Substantia nigra (tissue), 51 donors: ENCODE measurements at places on chromosomes 6 and 20.

- DNase-seq = no peak
These were observed 60.3 kb downstream of the SAMD3 start for GRCh38 chr6:130162421-130162820.

GRCh38 chr6:118419448-118420394 is 128.4 kb upstream of the PLN start:
- DNase-seq = no peak

DNA sequence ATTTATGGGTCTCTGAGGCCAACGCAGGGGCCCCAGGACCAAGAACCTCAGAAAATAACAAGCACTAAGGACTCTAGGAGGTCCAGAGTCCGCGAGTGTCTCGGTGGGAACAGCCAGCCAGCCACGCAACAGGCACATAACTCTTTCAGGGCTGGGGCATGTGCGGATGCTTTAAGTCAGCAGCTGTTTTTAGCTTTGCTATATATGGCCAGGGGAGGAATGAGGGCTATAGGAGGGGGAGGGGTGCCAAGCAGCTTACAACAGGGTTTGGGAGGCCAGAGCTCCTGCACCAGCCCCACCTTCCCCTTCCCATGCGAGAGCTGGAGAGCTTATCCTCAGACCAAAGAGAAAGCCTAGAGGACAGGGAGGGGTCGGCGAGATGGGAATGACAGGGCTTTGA is 6.2 kb downstream of the JPH2 start:
- no peak for DNase-seq

DNA sequence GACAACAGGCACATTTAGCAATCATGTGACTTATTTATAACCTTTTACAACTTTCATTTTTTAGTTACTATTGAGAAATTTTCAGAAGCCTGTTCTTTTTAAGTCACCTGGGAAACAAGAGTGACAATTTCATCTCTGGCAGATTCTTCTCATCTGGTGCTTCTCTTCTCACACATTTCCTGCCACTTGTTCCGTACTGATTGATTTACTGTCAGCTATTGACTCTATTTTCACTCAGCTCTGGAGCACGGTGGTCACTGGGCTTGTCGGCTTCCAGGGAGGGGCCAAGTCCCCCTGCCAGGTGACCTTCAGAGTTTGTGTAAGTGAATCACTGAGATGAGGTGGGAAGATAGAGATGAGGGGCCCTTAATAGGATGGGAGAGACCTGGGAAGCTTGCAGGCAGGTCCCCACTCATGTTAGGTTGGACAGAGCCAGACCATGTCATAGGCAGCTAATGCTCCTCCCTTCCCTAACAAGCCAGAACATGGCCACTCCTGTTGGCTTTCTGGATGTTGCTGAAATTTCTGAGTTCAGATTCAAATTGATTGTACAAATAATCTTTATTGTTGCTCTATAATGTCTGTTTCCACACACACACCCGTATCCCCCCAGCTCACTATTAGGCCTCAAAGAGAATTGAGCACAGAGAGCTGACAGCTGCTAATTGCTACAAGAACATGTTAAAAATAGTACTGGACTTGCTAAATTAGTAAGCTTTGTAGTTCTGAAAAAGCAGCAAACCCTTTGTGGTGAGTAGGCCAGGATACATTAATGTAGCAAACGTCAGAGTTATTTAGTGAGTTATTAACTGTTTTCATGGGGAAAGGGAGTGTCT is 13.3 kb downstream of the DUSP22 start:
- no peak for DNase-seq

- no peak for DNase-seq
These were observed 198.1 kb downstream of the MMUT start for GRCh38 chr6:49264909-49265308.

- DNase-seq = no peak
These were observed 38.2 kb downstream of the TMX4 start for GRCh38 chr20:7981374-7981773.

DNA sequence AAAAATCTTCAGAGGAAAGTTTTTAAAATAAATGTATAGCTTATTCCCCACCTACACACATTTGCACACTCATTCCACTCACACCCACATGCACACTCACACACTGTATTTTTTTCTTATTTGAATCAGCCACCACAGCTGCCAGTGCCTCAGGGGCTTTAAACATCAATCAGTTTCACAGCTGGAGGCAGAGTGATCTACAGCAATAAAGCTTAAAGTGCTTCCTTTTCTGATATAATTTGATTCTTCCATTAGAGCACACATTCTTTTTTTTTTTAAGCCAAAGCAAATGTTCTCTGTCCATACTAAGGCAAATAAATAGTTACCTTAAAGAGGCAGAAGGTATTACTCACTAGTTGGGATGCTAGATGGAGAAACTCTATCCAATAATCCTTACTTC is 498.8 kb upstream of the POU3F2 start:
- no peak for DNase-seq

- no peak for DNase-seq
These were observed 519.2 kb upstream of the MAP3K7 start for GRCh38 chr6:91106083-91106482.

DNA sequence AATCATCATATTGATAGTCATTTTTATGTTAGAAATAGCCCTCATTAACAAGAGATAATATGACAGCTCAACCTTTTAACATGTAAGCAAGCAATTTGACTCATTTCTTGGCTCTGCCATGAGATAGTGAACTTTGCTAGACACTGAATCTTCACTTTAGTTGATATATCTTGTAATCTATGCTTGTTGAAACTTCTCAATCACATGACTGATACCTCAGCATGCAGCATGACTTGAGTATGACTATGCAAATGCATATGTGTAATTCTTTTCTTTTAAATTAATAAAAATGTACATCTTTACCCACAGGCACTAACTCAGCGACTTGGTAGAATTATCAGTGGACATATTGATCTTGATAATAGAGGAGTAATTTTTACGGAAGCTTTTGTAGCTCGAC is 6.6 kb downstream of the UFL1 start:
- no peak for DNase-seq

GRCh38 chr6:153503810-153504209 is 372.7 kb upstream of the RGS17 start:
- no peak for DNase-seq

DNA sequence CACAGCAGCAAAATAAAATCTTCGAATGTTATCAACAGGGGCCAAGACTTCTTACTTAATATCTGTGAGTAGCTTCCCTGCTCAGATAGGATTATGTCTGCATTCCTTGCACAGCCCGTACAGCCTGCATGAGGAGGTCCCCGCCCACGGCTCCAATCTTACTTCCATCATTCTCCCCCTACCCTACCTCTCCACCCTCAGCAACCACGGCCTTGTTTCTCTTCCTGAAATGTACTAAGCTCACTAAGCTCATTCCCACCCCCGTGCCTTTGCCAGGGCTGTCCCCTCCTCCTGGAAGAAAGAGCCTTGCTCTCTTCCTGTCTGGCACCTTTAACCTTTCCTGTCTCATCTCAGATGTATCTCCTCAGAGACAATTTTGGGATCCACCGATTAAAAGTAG is 120.4 kb downstream of the BCAS1 start:
- no peak for DNase-seq

DNA sequence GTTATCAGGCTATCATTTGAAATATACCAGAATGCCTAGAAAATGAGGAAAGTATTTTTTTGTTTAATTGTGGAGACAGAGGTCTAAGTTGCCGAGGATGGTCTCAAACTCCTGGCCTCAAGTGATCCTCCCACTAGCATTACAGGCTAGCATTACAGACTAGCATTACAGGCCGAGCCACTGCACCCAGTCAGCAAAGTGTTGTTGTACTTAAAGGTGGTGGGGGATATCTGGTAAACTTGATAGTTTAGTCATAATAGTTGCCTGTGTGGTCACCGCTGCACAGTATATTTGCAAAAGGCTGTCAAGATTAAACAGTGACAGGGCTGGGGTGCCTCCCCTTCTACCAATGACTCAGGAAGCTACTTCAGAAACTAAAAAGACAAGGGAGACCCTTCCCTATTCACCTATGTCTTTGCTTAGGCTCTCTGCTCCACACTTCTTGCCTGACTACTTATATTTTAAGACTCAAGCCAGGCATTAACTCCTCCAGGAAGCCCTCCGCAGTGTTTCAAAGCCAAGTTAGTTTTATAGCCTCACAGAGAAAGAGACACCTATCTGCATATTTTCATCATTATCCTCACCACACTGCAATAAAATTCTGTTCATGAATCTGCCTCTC is 3.1 kb upstream of the AKIRIN2 start:
- DNase-seq = no peak

DNA sequence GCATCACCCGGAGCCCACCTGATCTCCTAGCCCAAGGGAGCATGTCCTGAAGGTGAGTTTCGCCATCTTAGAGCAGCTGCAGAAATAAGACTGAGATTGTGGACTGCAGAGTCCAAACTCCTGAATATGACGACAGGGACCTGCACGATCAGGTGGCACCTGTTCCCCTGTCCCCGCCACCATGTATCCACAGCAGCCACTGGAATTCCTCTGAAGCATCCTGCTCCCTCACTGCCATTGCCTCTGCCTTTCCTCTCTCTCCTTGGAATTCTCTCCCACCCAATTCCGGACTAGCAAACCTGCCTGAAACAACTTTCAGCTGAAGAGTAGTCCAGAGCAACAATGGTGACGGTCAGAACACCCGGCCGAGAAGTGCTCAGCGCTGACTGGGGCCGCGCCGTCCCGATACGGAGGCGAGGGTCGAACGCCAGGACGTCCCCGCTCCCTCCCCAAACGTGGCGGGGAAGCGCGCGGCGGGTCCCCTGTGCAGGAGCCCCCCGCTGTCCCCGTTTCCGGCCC is 694 bp upstream of the FAM120B start:
- DNase-seq = no peak

DNA sequence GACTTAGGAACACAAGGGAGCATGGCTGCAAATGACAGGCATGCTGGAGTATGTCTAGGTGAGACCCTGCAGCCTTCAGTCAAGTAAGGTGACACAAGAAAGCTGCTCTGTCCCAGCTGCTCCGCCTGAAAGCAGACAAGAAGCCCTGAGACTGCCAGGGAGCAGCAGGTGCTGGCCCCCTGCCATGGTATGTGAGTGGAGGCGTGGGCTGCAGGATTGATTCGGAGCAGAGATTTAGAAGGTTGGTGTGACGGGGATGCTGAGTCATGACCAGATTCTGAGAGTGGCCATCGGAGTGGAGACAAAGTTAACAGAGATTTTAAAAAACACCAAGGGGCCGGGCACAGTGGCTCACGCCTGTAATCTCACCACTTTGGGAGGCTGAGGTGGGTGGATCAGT is 17.8 kb downstream of the LRP11 start:
- no peak for DNase-seq

GRCh38 chr6:18893540-18894269 is 506.6 kb downstream of the RNF144B start:
- no peak for DNase-seq

GRCh38 chr6:674406-674805 is 17.5 kb upstream of the HUS1B start:
- no peak for DNase-seq

DNA sequence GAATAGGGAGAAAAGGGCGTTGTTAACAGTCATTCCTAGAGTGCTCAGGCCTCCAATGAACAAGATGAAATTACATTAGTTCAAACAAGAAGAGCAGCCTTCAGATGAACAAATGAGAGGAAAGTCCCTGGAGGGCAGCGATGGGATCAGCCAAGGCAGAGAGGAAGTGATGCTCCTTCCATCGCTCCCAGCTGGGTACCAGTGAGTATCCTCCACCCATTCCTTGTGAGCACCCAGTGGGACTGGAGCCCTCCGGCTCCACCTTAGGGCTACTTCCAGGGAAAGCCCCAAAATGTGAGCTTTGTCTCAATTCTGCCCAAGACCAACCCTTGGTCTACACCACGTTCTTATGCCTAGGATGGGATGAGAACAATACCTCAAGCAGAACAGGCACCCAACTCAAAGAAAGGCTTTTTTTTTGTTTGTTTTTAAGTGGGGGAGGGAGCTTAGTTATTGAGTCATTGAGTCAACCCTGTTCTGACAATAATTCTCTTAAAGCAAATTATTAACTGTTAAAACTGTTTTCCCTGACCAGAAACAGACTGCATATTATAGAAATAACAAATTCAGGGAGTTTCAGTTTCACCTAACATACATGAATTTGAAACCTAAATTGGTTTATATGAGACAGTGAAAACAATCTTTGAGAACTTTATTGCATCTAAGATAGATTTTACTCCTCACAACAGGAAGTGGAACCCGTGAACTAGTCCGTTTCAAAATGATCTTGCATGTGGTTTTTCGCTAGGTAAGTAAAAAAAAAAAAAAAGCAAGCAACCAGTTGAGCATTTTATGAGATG is 106.9 kb downstream of the IPCEF1 start:
- DNase-seq = no peak

DNA sequence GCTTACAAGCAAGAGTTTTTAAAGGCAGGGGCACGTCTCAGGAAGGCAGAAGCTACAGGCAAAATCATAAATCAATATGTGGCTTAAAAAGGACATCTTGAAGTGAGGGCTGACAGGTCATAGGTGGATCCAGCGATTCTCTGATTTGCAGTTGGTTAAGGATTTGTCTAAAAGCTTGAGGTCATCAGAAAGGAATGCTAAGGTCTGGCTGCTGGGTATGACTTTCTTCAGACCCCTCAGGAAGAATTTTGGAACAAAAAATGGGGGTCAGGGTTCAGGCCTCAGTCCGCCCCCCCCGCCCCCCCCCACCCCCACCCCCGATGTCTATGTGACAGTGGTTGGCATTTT is 261.9 kb downstream of the CDH4 start:
- no peak for DNase-seq

GRCh38 chr6:164396071-164397047 is 913.0 kb downstream of the C6orf118 start:
- DNase-seq = peak; percentile 55
